IMR-90 (cell line): ENCODE measurements at places on chromosomes 3 and 15. TPM values are rescaled to one million over a fixed set of nuclear protein-coding genes. Genes with fewer than 3 reads are reported as not detected.
A peak's percentile ranks its signal among the peaks of the same experiment; 100 is the strongest.

- DNase-seq: no peak
These were observed 178.2 kb upstream of the CGNL1 start for GRCh38 chr15:57198131-57198530.

Gene CLEC3B
- 13.2 and 13.8 TPM in 2 replicates for polyA plus RNA-seq

Gene CASR
- not detected in 2 replicates for polyA plus RNA-seq

DNA sequence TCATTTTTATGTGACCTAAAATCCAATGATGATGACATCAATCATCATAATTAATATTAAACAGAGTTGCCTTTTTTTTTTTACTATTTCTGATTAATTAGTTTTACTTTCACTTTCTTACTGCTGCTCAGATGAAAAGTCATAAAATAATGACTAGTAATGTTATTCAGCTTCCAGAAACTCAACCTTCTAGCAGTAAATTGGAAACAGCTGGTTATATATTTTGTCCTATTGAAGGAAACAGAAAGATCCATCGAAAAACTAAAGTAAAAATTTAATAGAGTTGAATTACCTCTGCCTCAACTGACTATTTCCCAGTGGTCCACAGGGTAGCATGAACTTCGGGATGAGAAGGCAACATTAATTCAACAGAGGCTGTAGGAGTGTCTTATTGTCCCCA lies 107.1 kb upstream of the PTX3 start:
- no peak for DNase-seq

DNA sequence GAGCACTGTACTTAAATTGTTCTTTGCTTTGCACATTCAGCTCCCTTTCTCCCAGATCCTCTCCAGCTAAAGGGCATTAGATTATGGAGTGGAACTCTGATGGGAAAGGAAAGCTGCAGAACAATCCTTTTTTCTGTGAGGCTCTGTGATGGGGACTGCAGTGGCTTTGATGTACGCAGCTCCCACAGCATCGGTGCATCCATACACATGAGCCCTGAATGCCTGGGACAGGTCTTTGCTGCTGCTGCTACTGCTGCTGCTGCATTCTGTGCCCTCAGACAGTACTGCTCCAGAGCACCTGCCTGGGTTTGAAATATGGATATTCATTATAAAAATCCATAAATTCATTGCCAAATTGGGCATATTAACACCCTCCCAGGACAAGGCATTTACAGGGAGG lies 164.4 kb downstream of the WDR76 start:
- DNase-seq: no peak

- no peak for DNase-seq
These were observed 4.7 kb downstream of the PLA2G4F start for GRCh38 chr15:42151736-42152135.

DNA sequence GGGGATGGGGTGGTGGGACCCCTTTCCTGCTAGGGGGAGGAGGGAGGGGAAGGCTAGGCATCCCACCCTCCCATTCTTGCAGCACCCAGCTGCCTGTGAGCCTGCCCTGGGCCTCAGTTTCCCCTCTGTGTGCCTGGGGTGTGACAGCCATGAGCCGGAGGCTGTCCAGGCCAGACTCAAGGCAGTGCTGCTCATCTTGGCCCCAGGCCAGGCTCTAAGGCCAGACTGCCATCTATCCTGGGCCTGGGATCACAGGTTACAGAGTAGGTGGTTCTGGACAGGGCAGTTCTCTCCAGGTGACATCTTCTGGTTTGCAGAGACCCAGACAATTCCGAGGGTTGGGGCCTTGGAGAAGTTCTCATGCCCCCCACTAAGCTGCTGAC lies 3.3 kb upstream of the VILL start:
- no peak for DNase-seq

GRCh38 chr15:80160570-80161156 lies 7.9 kb downstream of the FAH start:
- peak; percentile 96 for DNase-seq

- DNase-seq: no peak
These were observed 35.6 kb downstream of the IMPG2 start for GRCh38 chr3:101284757-101285156.

Gene PLS1
- 0.29 and 0.34 TPM in 2 replicates for polyA plus RNA-seq

- no peak for DNase-seq
These were observed 37.4 kb downstream of the KLHL25 start for GRCh38 chr15:85757073-85757938.

GRCh38 chr3:8746780-8747345 lies 13.3 kb downstream of the CAV3 start:
- DNase-seq: no peak

Gene IMPG2
- 0.06 and 0.10 TPM in 2 replicates for polyA plus RNA-seq

DNA sequence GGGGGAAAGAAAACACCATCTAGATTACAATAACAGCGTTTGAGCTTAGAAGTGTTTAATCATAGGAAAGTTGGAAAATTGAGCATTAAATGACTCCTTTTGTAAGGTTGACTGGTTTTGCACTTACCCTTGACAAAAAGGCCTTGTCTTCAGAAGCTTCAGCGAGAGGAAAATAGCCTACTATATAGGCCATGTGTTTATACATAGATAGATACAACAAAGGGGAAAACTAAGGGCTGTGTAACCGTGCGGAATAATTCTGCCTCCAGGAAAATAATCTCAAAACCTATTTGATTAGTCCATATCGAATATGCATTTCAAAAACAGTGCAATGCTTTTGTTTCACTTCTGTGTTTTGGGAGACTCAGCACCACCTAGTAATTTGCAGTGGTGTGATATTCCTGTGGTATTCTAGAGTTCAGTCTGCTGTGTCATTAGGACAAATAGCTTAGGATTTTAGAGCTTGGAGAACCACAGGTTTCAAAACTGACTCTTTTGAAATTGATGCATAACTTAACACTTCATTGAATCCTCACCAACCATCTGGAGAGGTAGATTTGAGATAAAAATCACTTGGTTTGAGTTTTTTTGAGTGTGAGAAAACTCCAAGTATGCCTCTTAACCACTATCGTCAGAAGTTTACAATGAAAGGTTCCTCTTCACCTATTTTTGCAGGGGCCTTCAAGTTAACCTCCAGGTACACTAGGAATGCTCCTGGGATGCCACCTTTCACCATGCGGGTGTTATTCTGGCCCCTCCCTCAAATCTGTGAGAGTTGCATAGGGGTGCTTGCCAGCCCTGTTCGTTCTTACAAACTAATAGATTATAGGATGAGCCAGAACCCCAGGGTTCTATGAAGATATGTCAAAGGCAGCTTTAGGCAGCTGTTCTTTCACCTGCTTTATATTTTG lies 1.9 kb downstream of the ARHGAP31 start:
- no peak for DNase-seq

Gene MYH15
- polyA plus RNA-seq: 0.09 and 0.10 TPM in 2 replicates

Gene PLSCR4
- 3.9 and 4.4 TPM in 2 replicates for polyA plus RNA-seq

- no peak for DNase-seq
These were observed 10.1 kb downstream of the MCM2 start for GRCh38 chr3:127608362-127608718.

- DNase-seq: no peak
These were observed 167.2 kb downstream of the SPATA16 start for GRCh38 chr3:172973799-172974198.

Gene ITIH3
- 0.94 and 1.3 TPM in 2 replicates for polyA plus RNA-seq

- DNase-seq: peak; percentile 79
These were observed 603.0 kb upstream of the ROBO2 start for GRCh38 chr3:76436894-76437293.

DNA sequence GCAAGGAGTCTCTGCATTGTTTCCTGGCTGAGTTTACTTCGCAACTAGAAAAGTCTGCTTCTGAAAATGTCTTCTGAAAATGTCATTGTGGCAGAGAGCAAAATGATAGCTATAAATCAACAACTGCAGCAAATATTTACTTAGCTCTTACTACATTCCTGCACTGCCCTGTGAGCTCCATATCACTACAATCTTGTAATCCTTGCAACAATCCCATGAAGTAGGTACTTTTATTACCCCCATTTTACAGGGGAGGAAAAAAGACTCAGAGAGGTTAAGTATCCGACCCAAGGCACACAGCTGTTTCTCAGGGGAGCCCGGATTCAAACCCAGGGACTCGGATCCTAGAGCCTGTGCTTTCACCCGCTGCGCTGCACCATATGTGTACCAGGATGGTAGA lies 34.2 kb upstream of the SPTBN5 start:
- no peak for DNase-seq

DNA sequence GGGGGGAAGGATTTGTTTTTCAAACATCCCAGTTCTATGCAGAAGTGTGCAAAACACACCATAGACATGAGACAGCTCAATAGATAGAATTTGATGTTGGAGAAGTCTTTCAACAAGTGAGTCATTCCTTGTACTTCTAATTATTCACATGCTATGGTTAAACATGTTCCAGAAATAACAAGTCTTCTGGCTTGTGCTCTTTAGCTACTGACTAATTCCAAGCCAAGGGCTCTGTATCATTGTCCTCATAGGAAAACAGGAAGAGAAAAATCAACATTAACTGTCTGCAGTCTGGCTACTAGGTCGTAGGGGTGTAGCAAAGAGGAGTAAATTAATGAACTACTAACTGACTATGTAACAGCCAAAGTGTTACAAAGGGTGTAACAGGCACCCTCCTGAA lies 25.8 kb downstream of the LDHAL6B start:
- DNase-seq: peak; percentile 93

Gene ANKUB1
- polyA plus RNA-seq: not detected in 2 replicates

Gene FAM107A
- polyA plus RNA-seq: not detected in 2 replicates

- DNase-seq: no peak
These were observed 1.2 kb downstream of the CSNK1G1 start for GRCh38 chr15:64354688-64355344.

Gene GPR62
- polyA plus RNA-seq: not detected in 2 replicates

DNA sequence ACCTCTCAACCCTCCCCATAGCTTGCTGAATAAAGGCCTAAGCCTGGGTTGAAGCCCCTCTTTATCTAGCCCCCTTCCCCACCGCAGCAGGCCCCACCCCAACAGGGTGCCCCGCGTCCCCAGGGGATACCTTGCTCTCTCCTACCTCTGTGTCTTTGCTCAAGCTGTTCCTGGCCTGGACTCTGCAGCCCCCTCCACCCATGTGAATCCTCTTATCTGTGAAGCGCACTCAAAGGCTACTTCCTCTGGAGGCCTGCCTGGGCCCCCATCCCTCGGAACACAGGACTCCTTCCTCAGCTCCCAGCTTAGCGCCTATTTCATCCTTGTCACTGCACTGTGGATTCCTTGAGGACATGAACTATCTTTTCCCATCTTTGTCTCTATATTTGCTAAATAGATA lies 61.4 kb upstream of the HERC1 start:
- no peak for DNase-seq

Gene PCOLCE2
- polyA plus RNA-seq: 0.50 and 0.67 TPM in 2 replicates

Gene PTPRG
- polyA plus RNA-seq: 6.8 and 7.7 TPM in 2 replicates

Gene COMMD4
- 133 and 162 TPM in 2 replicates for polyA plus RNA-seq

Gene TP63
- polyA plus RNA-seq: not detected in 2 replicates

DNA sequence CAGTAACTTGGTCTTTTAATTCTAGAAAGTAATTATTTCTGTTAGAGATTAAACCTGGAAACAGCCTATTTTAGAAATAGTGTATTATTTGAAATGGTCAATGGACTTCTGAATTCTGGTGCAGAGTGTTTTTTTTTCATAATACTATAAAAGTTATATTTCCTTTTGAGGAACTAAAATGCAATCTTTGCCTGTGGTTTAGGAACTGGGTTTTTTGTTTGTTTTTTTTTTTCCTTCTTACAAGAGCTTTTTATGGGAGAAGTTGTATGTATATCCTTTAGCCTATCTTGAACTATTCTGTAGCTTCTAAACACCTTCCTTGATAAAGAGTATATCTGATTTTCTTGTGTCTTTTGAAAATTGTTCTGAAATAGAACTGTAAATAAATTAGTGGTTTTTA lies 88.3 kb downstream of the ARIH1 start:
- DNase-seq: no peak

- no peak for DNase-seq
These were observed 131.8 kb downstream of the RAB11A start for GRCh38 chr15:66001042-66001441.

- DNase-seq: peak; percentile 53
These were observed 52.6 kb downstream of the CNTN3 start for GRCh38 chr3:74561881-74562280.

Gene GOLGA6D
- polyA plus RNA-seq: not detected in 2 replicates

Gene CD96
- 0.05 and 0.06 TPM in 2 replicates for polyA plus RNA-seq

DNA sequence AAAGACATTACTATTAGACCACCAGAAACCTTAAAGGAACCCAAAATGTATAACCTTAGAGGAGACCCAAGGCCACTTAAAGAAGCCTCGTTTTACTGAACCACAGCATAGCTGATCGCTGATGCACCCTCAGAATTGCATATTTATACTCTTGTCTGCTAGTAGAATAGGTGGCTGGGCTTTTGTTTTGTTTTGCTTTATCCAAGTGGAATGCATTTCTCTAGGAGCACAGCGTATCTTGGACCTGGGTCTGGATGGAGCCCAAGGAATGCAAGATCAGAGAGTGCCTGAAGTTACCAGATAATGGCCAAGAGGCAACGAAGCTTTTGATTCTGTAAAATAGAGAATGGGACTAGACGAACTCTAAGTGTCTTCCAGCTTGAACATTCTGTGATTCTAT lies 129.2 kb upstream of the COL8A1 start:
- peak; percentile 89 for DNase-seq

Gene CYP1A2
- not detected in 2 replicates for polyA plus RNA-seq

DNA sequence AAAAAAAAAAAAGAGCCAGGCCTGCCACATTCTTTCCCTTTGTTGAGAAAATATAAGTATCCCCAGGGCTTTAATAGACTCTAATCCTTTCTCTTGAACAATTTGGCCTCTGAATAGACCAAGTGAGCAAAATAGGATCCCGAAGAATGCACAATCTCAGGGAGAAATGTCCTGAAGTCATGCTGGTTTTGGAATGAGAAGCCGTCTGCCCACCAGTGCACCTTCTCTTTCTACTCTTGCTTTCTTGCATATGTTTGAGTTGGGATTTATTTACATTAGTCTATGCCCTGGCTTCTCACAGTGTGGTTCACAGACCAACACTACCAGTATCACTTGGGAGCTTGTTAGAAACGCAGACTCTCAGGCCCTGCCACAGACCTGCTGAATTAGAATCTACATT lies 153.0 kb downstream of the ZNF621 start:
- no peak for DNase-seq

Gene PPP1R14D
- not detected in 2 replicates for polyA plus RNA-seq

Gene P2RY1
- polyA plus RNA-seq: not detected in 2 replicates

DNA sequence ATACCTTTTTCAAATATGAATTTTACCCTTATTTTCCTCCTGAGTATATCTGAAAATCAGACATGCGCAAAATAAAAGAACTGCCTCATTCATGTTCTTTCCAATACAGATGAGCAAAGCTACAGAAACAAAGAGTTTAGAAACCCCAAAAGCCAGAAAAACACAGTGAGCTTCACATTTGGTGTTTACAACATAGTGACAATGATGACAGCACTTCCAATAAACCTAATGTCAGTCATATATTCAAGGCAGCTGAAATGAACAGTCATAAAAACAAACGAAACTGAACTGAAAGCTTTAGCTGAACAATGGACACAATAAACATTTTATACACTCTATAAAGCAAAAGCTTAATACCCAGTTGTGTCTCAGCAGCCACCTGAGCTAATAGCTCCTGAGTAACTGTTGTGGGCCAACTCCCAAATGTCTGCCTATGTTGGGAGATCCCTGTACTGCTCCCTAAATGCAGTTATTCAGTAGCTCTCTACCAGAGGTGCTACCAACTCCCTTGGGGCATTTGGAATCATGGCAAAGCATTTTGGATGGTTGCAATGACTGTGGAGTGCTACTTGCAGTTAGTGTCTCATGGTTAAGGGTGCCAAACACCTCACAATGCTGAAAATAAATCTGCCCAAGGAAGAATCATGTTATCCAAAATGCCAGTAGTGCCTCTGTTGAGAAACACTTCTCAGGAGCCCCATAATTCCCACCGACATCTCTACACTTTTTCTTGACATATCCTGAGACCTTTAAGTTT lies 131.5 kb downstream of the TGFBR2 start:
- no peak for DNase-seq
